OCI-LY7 (cell line): ENCODE measurements at places on chromosomes 16 and 17.

DNA sequence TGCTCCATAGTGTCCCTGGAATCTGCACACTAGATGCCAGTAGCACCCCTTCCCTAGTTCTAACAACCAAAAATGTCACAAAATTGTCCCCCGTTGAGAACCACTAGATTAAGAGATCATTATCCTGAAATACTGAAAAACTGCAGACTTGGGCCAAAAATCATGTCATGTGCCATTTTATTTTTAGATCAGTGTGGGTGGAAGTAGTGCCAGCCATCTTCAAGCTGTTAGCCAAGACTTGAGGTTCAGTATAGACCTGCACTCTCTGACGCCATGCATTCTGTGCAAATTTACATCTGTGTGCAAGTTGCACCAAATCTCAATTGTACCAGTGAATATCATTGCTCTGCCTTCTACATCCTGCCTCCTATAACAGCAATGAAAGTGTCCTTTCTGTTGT lies 31.5 kb upstream of the NOL11 start:
- no peak for DNase-seq

- no peak for DNase-seq
These were observed 97.8 kb upstream of the MAF start for GRCh38 chr16:79698341-79698753.

- DNase-seq = no peak
These were observed 9.2 kb downstream of the ABCA3 start for GRCh38 chr16:2331199-2331930.

GRCh38 chr17:80929449-80929848 lies 62.2 kb upstream of the CHMP6 start:
- no peak for DNase-seq

DNA sequence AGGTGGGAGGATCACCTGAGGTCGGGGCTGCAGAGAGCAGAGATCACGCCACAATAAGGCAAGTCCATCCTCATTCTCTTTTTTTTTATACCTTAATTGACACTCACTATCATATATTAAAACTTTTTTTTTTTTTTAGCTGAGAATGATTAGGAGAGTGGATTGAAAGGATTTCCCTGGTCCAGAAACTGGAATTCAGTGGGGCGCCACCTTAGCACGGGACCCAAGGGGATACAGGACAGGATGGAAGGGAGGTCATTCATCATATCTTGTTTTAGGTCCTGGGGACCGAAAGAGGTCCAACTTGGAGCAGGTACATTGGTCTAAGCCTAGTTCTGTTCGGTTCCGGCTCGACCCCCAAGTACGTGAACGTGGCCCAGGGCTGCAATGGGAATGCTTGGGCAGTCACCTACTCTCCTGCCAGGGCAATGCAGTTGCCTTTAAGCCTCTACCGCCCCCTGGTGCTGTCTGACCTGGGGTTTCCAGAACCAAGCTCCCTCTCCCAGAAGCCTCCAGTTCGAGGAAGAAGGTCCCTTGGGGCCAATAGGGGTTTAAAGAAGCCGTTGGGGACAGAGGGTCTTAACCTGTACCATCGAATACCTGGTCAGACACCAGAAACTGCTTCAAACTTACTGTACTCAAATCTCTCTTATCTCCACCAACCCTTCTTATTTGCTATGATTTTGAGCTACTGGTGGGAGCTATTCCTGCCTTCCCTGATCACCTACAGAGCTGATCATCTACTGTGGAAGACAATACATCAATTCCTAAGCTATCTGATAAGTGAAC lies 19.9 kb upstream of the GPATCH8 start:
- DNase-seq = peak; percentile 75
